Left forelimb (tissue), 1 donor: ENCODE measurements at places on chromosomes 7 and 10.

DNA sequence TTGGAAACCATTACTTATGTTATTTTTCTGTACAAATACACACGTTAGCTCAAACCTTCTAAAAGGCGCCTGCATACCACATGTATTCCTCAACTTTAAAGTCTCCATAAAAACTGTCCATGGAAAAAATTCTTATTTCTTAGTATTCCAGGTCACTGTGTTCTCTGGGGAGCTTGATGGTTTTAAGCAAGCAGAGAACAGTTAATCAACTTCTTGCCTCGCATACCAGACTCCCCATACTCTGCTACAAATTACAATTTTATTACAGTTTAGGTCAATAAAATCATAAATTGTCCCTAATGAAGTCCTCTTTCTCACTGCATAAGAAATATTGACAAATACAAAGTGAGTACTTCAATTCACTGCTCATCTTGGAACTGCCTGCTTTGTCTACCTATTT is 77.0 kb upstream of the GPR22 start:
- no peak for DNase-seq

GRCh38 chr10:117216611-117217195 is 19.4 kb downstream of the KCNK18 start:
- DNase-seq, result peak; percentile 82

- no peak for DNase-seq
Measured at GRCh38 chr7:67754651-67755050, 758.0 kb downstream of the TYW1 start.

GRCh38 chr7:1794888-1795542 is 124.9 kb downstream of the ELFN1 start:
- DNase-seq, result no peak

GRCh38 chr10:125231813-125232475 is 71.6 kb upstream of the CTBP2 start:
- no peak for DNase-seq

GRCh38 chr7:85682833-85683620 is 496.2 kb upstream of the SEMA3D start:
- no peak for DNase-seq

- DNase-seq, result no peak
Measured at GRCh38 chr10:123526356-123527064, 139.6 kb upstream of the GPR26 start.

DNA sequence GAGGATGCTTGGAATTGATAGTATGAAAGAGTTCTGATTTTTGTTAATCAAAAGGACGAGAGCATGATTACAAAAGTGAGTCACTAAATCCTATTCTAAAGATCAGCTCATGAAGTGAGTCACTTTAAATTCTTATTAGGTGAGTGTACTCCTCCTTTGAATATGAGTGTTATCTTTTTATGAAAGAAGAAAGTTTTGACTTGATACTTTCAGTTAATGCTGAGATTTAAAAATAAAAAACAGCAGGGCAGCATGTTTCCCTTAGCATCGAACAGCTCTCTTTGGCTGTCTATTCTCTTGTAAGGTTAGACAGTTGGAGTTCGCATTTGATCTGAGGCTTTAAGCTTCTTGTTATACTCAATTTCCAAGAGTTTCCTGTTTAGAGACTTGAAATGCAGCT is 222.0 kb downstream of the TWIST1 start:
- DNase-seq, result no peak

DNA sequence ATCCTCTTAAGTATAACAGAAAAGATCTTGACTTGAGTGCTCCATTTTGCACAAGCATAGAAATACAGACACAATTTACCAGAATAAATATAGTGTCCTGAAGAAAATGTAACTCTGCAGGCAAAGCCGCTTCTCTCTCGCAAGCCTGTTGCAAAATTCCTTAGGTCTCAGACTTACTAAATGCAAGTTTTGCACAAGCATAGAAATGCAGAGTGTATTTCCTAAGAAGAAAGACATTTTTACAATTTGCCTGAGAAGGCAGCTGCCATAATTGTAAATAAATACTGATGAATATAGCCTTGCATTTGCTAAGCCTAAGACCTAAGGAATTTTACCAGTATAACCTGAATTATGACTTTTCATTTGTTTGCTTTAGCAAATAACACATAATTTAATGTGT is 67.1 kb downstream of the AGMO start:
- no peak for DNase-seq

DNA sequence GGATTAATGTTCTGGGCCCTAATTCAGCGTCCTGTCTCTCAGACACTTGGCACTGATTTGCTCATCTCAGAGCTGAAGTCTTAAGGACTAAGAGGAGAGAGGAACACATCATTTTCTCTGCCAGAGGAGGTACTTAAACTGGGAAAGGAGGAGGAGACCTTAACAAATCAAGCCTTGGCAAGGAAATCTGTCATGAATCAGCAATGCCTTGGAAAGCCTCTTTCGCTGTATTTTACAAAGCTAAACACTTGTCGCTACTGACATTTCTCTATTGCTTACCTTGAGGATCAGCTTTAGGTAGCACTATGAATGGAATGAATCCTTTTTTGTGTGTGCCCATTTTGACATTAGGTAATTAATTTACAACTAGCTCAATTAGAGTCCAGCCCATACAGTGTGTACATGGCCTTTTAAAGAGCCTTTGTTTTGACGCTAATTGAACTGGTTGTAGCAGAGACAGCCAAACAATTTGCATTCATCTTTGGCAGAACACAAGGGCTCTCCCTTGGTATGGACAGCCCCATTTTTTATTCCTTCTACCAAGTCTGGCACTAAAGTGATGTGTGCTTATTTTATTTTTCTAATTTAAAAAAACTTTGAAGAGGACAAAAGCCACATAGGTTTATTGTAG is 37.4 kb downstream of the AUTS2 start:
- DNase-seq, result no peak

- no peak for DNase-seq
Measured at GRCh38 chr7:5605775-5606634, 175.5 kb downstream of the RNF216 start.

DNA sequence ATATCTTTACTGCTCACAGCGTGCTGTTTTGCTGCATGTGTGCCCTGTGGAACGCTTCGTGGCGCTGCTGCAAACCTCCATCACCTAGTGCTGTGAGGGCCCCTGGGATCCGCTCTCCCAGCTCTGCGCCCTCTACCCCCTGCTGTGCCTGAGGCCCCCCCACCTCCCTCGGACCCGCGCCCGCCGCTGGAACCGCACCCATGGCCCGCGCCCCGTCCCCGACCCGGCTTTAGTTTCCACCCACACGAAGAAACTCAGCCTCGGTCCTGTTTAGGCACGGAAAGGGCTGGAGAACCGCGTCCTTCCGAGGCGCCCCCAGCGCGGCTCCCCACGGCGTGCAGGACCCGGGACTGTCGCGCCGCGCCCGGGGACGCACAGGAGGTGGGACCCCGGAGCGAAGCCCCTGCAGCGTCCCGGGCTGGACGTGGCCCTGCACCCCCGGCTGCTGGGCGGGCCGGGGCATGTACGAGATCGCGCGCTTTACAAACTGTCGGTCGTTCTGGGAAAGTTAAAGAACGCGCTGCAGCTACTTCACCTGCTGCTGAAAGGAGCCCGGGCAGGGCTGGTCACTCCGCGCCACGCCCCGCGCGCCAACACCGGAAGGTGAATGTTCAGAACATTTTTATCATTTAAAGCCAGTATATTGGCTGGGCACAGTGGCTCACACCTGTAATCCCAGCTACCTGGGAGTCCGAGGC is 54.3 kb downstream of the BMS1 start:
- DNase-seq, result no peak

DNA sequence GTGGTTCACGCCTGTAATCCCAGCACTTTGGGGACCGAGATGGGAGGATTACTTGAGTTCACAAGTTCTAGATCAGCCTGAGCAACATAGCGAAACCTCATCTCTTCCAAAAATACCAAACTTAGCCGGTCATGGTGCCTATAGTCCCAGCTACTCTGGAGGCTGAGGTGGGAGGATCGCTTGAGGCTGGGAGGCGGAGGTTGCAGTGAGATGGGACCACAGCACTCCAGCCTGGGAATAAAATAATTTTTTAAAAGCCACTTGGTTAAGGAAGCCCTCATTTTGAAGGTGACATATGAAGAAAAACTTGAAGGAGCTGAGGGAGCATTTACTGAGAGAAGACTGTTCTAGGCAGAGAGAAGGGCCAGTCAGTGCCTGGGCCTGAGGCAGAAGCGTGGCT is 4.2 kb upstream of the EZH2 start:
- DNase-seq, result no peak

DNA sequence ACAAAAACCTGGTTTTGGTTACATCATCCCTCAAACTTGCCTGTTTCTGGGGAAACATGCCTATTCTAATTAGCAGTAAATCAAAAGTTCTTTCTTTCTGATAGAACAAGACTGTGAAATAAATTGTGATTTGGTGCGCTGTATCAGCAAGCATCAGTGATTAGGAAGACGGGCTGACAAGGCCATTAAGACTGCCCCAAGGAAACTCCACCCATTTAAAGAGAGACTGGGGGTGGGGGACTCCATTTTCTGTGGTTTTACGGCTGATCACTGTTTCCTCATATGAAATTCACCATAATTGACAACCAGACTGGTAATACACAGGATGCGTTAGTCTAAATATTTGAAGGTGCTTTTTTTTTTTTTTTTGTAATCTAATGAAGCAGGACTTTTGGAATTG is 68.7 kb downstream of the MBL2 start:
- DNase-seq, result no peak

DNA sequence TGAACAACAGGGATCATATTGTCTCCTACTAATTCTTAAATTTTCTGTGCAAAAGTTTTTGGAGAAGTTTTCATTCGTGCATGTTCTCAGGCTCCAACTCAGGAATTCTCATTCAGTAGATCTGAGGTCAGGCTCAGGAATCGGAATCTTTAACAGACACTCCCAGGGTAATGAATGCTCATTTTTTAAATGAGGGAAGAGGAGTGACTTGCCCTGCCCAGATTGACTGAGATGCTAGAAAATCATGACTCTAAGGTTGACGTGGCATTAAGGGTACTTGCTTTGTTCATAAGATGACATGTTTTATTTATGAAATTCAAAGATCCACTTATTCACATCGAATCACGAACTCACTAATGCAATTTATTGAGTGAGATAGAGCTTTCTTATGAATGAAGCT is 196.6 kb upstream of the NPVF start:
- no peak for DNase-seq

- no peak for DNase-seq
Measured at GRCh38 chr10:43395571-43396060, 13.4 kb downstream of the HNRNPF start.

DNA sequence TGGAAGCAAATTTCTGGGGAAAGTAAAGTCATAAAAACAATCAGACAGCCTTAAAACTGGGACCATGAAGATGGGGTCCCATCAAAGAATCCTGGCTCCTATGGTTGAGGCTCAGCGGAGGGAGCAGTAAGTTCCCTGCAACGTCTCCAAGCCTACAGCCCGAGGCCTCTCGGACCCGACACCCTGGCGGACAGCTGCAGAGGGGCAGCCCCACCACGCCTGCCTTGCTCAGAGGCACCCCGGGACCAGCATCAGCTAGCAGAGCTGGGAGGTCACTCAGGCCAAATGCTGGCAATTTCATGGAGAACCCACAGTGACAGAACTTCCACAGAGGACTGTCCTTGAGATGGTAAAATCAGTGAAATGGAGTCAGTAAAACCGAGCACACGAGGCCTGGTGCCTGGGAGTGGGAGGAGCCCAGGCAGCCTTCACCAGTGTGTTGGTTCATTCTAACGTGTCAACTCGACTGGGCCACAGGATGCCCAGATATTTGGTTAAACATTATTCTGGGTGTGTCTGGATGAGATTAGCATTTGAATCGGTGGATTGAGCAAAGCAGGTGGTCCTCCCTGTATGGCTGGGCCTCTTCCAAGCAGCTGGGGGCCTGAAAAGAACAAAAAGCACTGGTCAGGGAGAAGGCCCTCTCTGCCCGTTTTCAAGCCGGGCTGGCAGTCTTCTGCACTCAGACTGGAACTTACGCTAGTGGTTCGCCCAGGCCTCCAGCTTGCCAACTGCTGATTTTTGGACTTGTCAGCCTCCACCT is 96.2 kb upstream of the INSIG1 start:
- peak; percentile 28 for DNase-seq

- DNase-seq, result no peak
Measured at GRCh38 chr10:75718991-75719390, 287.6 kb downstream of the LRMDA start.

DNA sequence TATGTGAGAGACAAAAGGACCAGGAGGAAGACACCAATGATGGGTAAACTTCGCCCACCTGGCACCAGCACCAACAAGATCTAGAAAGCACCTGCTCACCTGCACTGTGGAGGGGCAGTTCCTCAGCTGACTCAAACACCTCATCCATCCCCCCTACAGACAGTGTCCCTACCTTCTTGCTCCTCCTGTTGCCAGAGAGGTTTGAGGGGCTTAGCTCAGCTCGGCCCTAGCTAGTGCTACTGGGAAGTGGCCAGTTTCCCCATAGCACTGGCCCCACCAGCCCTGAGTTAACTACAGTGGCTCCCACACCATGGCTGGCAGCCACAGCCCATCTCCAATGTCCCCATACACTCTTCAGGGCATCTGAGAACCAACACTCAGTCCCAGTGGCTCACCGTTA is 70.8 kb downstream of the GRID1 start:
- peak; percentile 25 for DNase-seq

DNA sequence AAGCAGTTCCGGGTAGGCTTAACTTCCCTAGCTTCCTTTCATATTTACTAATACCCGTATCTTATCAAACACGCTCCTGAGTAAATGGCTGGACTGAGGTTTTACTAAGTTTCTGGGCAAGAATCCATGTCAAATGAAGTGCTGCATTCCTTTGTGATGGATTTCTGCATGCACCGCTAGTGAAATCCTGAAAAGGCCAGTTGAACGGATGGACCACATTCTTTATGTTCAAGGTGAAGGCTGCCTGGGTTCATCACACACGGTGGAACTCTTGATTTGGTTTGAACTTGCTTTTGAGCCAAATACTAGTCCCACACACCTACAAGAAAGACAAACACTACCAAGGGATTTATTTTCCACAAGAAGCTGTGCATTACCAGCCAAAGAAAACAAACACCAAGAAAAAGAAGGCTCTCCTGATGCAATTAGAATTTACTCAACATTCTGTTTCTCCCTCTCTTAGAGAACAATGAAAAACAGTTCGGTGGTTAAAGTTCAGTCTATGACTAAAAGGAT is 255.0 kb upstream of the SEMA3C start:
- no peak for DNase-seq

GRCh38 chr7:100891568-100892247 is 2.2 kb upstream of the UFSP1 start:
- no peak for DNase-seq

DNA sequence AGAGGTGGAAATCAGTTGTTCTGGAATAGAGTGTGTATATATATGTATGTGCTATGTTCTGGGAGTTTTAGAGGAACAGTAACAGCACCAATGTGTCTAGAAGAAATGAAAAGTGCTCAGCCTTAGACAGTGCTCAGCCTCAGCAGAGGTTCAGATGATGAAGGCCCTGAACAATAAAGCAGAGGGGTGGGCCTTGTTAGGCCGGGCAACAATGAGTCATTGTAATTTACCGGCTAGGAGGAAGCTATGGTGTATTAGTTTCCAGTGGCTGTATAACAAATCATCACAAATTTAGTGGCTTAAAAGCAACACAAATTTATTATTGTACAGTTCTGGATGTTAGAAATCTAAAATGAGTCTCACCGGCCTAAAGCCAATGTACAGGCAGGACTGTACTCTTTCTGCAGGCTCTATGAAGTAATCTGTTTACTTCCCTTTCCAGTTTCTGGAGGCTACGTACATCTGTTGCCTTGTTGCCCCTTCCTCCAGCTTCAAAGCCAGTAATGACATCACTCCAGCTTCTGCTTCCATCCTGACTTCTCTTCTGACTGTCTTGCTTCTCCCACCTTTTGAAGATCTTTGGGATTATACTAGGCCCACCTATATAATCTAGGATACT is 84.6 kb downstream of the CH25H start:
- no peak for DNase-seq

GRCh38 chr7:91541641-91542040 is 277.4 kb downstream of the FZD1 start:
- DNase-seq, result no peak

- no peak for DNase-seq
Measured at GRCh38 chr7:138549082-138549481, 89.0 kb downstream of the TRIM24 start.
